ENCODE measurements at places on chromosomes 3 and 15. TPM values are rescaled to one million over a fixed set of nuclear protein-coding genes. Genes with fewer than 3 reads are reported as not detected.

DNA sequence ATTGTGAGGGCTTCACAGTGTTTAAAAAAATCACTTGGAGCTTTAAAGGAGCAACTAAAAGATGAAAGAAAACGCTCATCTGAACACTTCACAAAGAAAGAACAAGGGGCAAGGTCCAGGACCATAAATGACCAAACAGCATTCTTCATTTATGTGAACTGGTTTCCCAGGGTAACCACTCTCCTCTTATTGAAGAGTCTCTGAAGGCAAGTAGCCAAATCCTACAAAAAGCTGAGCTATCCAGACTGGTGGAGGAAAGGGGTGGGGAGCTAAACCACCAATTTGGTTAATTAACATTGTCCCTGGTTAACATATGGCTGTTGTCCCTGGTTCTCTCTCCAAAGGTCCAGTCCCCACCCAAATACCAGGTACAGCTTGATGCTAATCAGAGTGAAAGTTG is 58.1 kb downstream of the OSBPL10 start:
- DNase-seq: no peak

- no peak for DNase-seq
Measured at GRCh38 chr3:32321095-32321790, 70.4 kb upstream of the CMTM7 start.

GRCh38 chr3:11581237-11582190 is 62.2 kb downstream of the VGLL4 start:
- no peak for DNase-seq

DNA sequence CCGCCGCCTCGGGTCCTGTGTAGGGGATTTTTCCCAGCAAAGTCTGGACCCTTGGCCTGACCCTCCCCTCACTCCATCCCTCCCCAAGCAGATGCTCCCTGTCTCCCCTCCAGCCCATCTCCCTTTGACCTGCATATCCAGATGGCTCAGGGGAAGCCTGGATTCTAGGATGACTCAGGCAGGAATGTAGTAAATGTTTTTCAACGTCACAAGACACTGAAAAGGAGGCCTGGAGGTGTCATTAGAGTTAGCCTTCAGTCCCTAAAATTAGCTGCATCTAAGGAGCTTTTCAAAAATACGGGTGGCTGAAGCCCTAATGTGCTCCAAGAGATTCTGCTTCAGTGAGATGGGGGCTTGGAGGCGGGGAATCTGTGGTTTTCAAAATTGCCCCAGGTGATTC is 7.2 kb downstream of the ACAN start:
- no peak for DNase-seq

- no peak for DNase-seq
Measured at GRCh38 chr3:63167113-63167512, 111.0 kb upstream of the SYNPR start.

The GP5 gene
- 0.31 TPM for total RNA-seq

The GOLGA8J gene
- not detected for total RNA-seq

GRCh38 chr3:55591888-55592287 is 104.8 kb upstream of the WNT5A start:
- no peak for DNase-seq

DNA sequence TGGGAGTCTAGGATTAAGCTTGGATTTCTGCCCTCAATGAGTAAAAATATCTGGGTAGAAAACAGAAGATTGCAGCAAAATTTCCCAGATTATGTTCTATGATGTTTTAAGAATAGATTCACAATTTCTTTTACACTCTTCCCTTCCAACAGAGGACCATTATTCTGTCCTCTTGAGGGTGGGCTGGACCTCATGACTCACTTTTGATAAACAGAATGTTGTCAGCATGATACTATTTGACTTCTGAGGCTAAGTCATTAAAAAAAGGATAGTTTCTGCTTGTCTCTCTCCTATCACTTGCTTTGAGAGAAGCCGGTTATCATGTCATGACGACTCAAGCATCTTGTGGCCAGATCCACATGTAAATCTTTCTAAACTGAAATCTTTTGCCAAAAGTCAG is 396.2 kb upstream of the CDIN1 start:
- DNase-seq: no peak

The GOLGA6L7 gene
- not detected for total RNA-seq

DNA sequence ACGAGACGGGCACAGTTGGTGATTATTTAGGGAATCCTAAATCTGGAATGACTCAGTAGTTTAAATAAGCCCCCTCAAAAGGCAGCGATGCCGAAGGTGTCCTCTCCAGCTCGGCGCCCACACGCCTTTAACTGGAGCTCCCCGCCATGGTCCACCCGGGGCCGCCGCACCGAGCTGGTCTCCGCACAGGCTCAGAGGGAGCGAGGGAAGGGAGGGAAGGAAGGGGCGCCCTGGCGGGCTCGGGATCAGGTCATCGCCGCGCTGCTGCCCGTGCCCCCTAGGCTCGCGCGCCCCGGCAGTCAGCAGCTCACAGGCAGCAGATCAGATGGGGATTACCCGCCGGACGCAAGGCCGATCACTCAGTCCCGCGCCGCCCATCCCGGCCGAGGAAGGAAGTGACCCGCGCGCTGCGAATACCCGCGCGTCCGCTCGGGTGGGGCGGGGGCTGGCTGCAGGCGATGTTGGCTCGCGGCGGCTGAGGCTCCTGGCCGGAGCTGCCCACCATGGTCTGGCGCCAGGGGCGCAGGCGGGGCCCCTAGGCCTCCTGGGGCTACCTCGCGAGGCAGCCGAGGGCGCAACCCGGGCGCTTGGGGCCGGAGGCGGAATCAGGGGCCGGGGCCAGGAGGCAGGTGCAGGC is 318.0 kb downstream of the FGF12 start:
- no peak for DNase-seq

DNA sequence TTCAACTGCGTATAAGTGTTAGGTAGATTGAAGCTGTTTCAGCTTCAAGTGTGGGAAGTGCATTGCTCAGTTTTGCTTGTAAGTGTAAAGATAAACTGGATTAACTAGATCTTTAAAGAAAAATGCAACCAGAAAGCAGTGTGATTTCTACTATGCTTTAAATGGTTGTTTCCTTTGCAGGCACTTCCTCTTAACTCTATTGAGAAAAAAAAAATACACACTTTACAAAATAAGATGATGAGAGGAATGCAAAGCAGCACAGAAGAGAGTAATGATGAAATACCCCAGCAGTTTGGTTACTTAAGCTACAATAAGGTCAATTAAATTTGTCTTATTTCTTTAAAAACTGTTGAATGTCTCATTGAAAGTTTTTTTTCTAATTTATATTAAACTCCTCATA is 40.8 kb downstream of the DPH6 start:
- DNase-seq: no peak

DNA sequence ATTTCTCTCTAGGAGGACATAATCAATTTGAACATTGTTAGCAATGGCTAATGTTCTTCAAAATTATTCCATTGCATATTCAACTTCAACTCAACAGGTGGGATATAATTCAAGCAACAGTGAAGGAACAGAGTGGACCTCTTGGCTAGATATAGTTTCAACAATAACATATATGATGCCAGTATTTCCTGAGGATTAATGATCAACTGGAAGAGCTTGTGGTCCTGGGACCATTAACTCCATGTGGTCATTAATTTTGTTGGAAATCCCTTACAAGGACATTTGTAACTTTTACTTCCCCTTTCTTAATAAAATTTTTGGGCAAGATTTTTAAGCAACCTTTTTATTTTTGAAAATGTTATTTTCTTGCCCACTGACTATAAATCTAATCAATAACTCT is 54.3 kb upstream of the ROBO2 start:
- no peak for DNase-seq

DNA sequence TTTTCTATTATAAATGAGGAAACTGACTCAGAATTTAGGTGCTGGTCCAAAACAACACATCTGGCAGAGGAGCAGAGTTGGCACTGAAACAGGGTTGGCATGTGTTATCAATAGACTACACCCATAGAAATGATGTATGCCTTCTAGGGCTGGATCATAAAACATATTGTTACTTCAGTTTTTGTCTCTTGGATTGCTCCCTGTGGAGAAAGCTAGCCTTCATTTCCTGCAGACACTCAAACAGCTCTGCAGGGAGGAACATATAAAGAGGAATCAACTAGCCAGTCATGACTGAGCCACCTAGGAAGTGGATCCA is 507 bp upstream of the MRPL3 start:
- DNase-seq: no peak

The HYAL1 gene
- total RNA-seq: 0.36 TPM

DNA sequence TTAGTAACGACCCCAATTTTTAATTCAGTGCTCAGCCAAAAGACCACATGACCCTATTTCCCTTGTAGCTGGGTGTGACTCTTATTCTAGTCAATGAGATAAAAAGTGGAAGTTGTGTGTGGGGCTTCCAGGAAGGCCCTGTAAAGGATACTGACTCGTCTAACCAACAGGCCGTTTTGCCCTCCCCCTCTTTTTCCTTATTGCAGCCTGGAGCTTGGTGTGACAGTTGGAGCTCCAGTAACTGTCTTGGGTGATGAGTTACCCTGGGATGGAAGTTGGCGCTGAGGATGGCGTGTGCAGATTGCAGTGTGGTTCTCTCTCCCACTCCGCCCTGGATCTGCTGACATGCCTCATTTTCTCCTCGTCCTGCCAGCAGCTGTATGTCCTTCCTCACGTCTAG is 209.3 kb upstream of the PROK2 start:
- no peak for DNase-seq

DNA sequence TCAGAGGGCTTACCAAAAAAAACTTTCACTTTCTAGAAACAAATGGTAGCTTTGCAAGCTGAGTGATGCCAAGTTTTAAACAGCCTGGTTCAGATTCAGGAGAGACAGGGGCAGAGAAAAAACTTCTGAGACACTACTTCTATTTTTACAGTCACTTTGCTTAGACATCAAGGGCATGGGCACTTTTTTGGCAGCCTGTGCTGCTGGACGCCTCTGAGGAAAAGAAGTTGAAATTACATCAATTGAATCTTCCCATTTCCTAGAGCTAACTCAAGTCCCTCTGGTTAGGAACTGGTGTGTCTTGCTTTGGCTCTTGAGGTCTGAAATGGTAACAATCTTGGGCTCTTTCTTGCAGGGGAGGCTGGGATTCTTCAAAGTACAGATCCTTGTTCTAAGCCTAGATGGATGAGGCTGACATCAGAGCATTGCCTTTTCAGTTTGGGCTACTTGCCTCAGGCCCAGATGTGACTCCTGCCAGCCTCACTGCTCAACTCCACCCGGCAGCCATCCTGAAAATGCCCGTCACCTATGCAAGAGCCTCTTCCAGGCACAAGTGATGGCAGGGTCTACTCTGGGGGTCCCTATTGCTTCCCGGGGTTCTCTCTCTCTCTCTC is 357.5 kb downstream of the FOXP1 start:
- no peak for DNase-seq

The ZIC1 gene
- not detected for total RNA-seq

DNA sequence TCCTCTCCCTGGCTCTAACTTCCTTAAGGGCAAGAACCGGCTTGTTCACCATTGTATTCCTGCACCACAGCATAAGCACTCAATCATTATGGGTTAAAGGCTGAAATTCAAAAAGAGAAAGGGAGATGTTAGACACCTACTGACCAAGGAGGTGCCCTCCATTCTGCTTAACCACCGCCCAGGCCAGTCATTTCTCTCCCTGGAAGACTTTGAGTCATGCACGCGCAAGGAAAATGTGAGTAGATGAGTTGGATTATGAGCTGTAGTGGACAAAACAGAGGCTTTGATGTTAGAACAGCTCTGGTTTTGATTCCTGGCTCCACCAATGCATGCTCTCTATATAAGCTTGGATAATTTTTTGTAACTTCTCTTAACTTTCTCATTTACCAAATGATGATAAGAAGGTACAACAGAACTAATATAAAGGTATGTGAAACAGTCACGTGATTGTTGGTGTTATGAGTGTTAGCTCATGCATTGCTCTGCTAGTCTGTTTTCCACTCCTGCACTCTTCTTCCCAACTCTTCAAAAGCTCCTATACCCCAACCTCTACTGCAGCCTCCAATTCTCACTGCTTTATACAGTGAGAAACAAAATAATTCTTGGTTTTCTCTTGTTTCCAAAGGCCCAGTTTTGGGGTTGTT is 148.4 kb upstream of the ATP11B start:
- no peak for DNase-seq

DNA sequence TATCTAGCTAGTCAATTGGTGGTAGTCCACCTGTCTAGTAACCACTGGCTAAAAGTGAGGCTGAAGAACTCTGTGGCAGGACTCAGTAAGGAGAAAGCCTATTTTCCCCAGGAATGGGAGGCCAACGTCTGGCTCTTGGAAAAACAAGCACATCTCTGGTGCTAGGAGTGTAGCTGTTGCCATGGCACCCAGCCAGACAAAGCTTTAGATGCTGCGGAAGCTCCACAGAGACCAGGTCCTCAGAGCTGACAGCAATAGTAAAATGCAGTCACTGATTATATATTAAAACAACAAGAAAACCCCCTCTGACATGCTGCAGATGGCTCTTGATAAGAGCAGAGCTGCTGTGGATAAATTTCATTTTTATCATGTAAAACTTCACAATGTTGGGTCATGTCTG is 124.9 kb upstream of the STRIT1 start:
- DNase-seq: no peak

The FHIT gene
- total RNA-seq: 22.6 TPM

The ALDH1A3 gene
- total RNA-seq: not detected

The CLRN1 gene
- total RNA-seq: not detected

- DNase-seq: no peak
Measured at GRCh38 chr3:151800431-151800830, 13.5 kb upstream of the AADAC start.

The MORC1 gene
- total RNA-seq: not detected

The ALPK3 gene
- total RNA-seq: 0.10 TPM

The CHDH gene
- total RNA-seq: 0.91 TPM

- DNase-seq: no peak
Measured at GRCh38 chr3:25462495-25462894, 34.4 kb downstream of the RARB start.

The CCR8 gene
- 8.9 TPM for total RNA-seq

DNA sequence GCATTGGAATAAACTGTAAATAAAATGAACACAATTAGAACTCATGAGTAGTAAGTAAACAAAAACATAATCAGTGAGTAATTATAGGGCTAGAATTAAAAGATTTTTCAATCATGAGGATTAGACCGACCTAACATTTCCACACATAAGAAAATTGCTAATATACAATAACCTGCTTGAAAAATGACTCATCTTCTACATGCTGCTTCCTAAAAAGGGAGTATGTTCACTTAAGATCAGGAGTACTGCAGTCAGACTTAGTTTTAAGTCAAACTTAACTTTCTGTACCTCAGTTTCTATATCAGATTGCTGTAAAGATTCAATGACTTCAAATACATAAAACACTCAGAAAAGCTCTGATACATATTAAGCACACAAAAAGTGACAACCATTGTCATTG is 22.6 kb upstream of the NEK10 start:
- no peak for DNase-seq

The PRTG gene
- not detected for total RNA-seq

DNA sequence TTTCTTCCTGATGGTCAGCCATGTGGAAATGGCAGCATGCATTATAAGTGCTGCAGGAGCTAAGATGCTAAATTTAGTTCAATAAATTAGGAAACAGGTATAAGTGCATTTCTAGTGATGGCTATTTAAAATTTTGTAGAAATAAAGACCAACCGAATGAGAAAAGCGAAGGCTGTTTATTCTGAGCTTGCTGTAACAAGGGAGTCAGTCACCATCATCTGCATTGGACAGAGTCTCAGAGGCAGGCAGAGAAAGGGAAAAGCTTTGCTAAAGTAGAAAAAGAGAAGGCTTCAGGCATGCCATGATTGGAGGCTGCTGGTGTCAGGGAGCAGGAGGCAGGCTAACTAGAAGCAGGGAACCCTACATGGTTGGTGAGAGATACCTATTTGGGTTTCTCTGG is 451.0 kb downstream of the EDEM1 start:
- no peak for DNase-seq
